ENCODE measurements at places on chromosomes 12 and 14.
A peak's percentile ranks its signal among the peaks of the same experiment; 100 is the strongest.

- no peak for DNase-seq
Measured at GRCh38 chr14:103698380-103699260, 16.6 kb downstream of the XRCC3 start.

DNA sequence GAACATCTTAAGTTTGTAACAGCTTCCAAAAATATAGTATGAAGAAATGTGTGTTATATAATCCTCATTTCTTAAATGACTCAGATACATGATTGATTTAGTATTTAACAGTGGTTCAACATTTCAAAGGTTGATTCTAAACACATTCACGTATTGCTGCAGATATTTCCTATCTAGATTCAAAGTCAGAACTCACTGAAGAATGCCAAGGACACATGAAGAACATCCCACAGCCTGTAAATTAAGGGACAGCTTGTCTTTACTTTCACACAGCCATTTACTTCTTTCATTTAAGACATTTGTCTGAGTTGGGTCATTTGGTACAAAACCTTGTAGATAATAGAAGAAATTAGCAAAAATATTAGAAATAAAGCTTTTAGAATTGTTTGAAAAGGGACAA is 66.9 kb upstream of the CPSF6 start:
- no peak for DNase-seq

GRCh38 chr12:122005252-122005776 is 16.4 kb upstream of the BCL7A start:
- no peak for DNase-seq

DNA sequence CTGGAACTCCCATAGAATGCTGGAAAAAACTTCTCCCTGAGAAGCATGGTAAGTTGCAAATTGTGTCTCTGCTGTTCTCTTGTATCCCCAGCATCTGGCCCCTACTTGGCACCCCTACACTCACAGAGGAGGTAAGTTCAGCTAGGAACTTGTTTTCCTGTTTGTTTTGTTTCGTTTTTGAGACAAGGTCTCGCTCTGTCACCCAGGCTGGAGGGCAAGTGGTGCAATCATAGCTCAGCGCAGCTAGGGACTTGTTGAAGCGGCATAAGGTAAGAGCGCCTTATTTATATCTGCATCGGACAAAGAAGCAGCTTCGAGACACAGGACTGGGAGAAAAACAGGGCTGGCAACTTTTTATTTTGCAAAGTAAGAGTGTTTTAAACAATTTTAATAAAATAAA is 18.5 kb upstream of the ANO2 start:
- DNase-seq, result no peak

DNA sequence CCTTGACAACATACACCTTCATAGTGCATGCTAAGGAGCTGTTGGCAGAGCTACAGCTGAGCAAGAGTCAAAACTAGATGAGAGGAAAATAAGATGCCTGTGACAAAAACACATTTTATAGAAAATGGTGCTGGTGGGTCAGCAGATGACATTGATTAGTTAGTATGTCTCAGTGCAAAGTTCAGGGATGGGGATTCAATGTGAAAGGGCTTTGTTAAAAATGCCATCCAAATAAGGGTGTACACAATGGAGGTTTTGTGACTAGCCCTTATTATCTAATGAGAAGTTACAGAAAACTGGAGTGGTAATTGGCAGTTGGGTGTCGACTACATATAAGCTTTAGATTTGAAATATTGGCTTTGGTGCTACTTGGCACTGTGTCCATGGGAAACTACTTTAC is 169.0 kb downstream of the MON2 start:
- DNase-seq, result no peak

- no peak for DNase-seq
Measured at GRCh38 chr12:113040722-113041171, 15.8 kb upstream of the DTX1 start.

GRCh38 chr14:68181519-68182326 is 362.1 kb downstream of the RAD51B start:
- DNase-seq, result no peak

DNA sequence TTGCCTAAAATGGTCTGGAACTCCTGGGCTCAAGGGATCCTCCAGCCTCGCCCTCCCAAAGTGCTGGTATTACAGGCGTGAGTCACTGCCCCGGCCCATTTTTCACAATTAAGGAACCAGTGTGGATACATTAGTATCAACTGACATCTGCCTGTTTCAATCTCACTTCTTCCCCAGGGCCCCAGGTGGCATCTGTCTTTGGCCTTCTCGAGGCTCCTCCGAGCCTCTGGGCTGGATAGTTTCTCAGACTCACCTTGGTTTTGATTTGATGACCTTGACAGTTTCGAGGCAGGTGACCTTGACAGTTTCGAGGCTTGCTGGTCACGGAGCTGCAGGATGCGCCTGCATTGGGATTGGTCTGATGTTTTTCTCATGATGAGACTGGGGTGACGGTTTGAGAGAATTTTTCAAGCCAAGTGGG is 41.0 kb upstream of the NCOR2 start:
- no peak for DNase-seq

GRCh38 chr12:25083211-25083610 is 111.7 kb downstream of the DNAI7 start:
- no peak for DNase-seq

DNA sequence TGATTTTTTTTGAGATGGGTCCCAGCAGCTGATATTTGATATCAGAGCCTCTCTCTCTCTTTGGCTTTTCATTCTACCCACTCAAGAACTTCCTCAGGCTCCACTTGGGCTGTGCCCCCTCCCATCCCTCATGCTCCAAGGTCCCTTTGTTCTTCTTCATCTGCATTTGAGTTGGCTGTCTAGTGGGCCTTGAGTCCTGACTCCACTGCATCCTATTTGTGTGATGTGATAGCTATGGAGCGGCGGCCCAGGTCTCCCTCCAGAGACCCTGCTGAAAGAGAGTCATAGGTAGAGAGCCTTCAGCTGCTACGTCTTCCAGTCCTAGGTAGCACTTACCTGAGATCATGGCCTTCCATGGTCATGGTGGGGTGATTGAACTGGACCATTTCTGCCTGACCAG is 123.1 kb upstream of the VRK1 start:
- DNase-seq, result no peak

GRCh38 chr12:107319533-107320032 is 226.2 kb upstream of the CRY1 start:
- peak; percentile 23 for DNase-seq

GRCh38 chr12:85423947-85424346 is 143.9 kb downstream of the ALX1 start:
- DNase-seq, result no peak

GRCh38 chr14:61253064-61253738 is 27.9 kb downstream of the TMEM30B start:
- DNase-seq, result no peak

DNA sequence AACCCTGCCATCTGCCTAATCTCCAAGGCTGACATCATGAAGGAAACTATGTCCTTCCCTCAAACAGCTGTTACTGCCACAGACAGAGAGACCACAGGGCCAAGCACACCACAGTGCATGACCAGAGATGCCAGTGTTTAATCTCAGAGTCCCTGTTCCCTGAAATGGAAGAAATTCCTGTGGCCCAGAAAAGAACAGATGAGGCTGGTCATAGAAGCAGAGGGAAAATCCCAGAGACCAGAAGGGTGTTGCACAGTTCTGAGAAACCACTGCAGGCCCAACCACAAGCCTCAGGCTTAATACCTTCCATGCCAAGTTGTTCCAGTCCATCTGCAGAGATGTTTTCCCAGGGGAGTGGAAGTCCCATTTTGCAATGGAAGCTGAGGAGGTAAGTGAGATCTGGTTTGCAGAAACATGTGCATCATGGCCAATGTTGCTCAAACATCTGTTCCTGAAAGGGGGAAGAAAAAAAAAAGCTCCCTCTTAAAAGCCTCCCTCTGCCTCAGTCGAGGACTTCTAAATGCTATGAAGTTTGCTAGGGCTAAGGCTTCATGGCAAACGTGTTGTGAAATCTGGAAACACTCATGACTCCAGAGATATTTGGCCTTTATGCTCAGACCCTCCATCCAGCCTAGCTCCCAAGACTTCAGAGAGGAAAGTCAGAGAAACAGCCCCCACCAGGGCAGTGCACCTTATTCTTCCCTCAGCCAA is 98.6 kb downstream of the SCARB1 start:
- no peak for DNase-seq

GRCh38 chr12:58034712-58035111 is 93.3 kb downstream of the ATP23 start:
- DNase-seq, result no peak

GRCh38 chr14:77067632-77068516 is 30.2 kb upstream of the CIPC start:
- peak; percentile 76 for DNase-seq

DNA sequence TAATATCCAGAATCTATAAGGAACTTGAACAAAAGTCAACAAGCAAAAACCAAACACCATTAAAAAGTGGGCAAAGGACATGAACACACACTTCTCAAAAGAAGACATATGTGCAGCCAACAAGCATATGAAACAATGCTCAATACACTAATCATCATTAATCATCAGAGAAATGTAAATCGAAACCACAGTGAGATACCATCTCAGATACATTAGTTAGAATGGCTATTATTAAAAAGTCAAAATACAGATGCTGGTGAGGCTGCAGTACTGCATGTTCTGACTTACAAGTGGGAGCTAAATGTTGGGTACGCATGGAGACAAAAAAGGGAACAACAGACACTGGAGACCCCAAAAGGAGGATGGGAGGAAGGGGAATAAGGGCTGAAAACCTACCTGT is 67.1 kb downstream of the BLTP3B start:
- DNase-seq, result no peak

GRCh38 chr12:64269161-64269560 is 47.1 kb upstream of the KICS2 start:
- DNase-seq, result no peak

GRCh38 chr14:58861586-58861985 is 223.8 kb downstream of the DACT1 start:
- no peak for DNase-seq

GRCh38 chr14:33061667-33062325 is 123.1 kb downstream of the NPAS3 start:
- peak; percentile 32 for DNase-seq

- no peak for DNase-seq
Measured at GRCh38 chr12:118553856-118554504, 177.6 kb downstream of the SUDS3 start.

DNA sequence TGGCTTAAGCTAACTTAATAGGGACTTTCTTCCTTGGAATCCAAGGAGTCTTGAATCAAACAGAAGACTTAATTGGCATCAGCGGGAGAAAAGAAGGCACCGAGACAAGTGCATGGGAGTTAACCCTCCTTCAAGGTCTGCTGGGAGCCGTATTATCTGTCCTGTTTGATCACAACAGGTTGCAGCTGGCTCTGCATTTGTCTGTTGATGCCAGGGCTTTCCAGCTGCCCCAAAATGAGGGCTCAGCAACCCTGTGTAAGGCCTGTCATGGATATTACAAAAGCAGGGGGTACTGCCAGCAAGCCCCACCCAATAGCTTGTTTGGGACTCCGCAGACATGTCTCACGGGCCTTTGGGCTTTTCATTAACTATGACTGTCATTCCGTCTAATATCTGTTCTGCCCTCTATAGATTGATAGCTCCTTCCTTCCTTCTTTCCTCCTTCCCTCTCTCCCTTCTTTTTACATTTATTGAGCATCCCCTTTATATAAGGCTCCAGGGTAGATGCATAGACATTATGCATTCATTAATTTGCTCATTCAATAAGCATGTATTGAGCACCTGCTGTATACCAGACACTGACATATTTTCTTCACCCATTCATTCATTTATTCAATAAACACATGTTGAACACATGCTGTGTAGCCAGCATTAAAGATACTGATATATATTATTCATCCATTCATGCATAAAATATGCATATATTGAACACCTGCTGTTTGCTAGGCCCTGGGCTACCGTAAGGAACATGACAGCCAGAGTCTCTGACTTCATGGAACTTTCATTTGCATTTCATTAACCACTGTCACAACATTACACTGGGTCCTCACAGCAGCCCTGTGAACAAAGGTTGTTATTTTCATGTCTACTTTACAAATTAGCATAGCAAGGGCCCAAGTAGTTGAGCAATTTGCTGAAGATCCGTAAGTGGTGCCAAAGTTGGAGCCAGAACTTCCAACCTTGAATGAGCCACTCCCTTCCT is 56.2 kb downstream of the SVOP start:
- DNase-seq, result no peak

DNA sequence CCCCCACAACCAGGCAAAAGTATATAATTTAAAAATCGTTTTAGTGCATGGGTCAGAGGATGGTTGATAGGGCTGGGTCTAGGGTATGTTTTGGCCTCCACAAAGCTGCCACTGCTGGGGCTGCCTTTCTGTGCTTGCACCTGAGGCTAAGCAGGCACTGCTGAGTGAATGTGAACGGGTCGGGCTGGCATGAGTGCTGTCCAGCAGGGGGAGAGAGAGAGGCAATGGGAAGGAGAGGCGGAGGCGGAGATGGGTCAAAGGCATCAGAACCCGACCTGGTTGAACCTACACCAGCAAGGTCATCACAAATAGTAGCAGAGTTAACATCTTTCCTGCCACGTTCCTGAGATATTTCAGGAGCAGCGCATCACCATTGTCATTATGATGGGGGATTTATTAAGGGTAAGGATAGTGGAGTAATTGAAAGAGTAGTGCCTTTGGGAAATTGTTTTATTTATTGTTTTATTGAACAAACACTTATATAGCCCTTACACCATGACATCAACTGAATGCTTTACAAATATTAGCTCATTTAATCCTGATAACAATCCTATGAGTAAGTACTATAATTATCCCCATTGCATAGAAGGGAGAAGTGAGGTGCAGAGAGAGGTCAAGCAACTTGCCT is 5.8 kb upstream of the NRXN3 start:
- peak; percentile 68 for DNase-seq
